ENCODE measurements at places on chromosomes 4 and X.

GRCh38 chr4:123449780-123450179 lies 53.2 kb downstream of the SPRY1 start:
- DNase-seq, result no peak

DNA sequence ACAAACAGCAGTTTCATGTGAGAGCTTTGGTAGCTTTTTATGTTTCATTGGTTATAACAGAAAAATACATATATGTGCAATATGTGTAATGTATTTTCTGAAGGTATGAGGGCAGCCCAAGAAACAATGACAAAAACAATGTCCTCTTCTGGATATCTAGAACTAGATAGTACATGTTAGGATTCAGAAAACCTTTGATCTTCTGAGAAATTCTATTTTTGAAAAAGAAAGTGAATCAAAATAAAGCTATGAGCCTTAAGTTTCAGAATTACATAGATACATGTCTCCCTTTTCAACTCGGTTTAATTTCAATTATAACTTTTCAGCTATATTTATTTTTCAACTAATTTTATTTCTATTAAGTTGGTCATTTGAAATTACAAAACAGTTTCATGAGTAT lies 131.9 kb downstream of the REELD1 start:
- DNase-seq, result no peak

- DNase-seq, result no peak
Observed at GRCh38 chr4:15753786-15754185, 24.3 kb upstream of the CD38 start.

GRCh38 chr4:27844376-27844775 lies 983.7 kb downstream of the STIM2 start:
- DNase-seq, result no peak

DNA sequence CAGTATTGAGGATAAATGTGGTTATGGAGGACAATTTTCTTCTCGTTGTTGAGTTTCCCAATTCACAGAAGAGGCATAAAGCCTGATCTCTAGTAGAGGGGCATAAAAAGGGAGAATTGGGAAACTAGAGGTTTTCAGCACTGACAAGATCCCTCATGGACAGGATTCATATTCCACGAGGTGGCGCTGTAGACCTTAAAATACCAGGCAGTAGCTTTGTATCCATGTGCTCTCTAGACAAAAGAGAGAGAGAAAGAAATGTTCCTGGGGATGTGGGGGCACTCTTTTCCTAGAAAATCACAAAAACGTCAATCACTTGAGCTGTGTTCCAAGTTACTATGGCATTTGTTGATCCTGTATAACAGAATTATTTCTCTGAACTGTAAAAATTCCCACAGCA lies 128.3 kb downstream of the MAGEE1 start:
- DNase-seq, result peak; percentile 1

DNA sequence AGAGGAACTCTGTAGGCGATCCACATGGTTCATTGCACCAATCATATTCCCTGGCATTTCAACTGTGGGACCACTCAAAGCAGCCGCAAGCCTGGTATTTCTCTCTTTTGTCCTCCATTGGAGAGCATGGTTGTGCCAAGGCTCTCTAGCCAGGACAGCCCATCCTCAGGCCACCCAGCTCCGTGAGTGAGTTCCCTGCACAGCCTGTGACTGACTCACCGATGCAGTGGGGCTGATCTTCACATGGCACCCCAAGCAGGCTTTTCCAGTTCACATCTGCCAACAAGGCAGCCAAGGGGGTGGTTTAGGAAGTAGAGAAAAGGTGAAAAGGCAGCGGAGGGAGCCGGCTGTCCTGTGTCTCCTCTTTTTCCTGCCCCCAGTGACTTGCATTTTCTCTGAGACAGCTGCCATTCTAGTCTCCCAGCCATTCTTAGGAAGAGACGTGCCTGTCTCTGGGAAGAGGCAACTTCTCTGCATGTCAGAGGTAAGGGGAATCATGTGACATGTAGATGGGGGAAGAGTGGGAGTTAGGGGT lies 69.2 kb downstream of the MID1IP1 start:
- DNase-seq, result no peak

DNA sequence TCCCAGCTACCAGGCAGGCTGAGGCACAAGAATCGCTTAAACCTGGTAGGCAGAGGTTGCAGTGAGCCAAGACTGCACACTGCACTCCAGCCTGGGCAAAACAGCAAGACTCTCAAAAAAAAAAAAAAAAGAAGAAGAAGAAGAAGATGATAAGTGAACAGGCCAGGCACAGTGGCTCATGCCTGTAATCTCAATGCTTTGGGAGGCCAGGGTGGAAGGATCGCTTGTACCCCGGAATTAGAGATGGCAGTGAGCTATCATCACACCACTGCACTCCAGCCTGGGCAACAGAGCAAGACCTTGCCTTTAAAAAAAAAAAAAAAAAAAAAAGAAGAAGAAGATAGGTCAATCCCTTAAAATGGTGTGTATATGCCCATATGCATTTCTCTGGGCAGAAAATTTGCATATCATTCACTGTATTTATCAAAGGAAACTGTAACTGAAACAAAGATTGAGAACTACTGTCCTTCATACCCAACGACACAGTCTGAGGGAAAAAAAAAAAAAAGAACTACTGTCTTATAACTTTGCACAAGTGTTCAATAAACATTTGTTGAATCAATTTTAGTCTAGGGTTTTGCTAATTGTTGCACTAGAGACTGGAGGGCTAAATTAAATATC lies 2.3 kb downstream of the RFC1 start:
- no peak for DNase-seq

DNA sequence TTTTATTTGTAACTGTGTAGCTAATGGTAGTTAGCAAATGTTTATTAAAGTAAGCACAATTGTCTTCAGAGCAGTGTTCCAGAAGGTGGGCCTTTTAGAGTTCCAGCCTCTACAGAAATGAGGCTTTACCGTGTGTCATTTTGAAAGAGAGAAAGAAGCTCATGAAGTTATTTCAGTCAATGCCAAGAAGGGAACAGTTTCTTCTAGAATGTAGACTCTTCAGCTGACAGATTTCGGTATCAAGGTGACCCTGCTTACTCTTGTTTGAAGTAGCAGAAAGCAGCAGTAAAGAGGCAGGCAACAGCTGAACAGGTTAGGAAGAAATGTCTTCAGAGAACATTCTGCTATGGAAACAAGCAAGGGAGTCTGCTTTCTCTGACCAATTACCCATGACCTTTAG lies 93.6 kb downstream of the TASL start:
- DNase-seq, result no peak

DNA sequence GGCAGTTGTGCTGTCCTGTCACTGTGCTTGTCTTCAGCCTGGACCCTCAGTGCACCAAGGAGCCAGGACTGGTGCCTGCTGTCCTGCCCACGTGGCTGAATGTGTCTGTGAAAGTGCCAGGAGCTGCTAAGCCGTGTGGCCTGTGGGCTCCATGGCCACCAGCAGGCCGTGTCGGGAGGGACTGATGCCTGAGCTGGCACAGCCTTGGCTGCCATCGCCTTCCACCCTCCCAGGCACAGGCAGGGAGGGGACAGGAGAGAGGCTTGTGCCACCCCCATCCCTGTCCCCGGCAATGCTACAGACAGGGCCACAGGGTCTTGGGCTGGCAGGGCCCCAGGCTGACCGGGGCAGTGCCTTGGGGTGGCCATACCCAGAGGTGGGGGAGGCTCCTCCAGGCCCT lies 24.8 kb downstream of the DOK7 start:
- DNase-seq, result no peak

Data from stimulated activated CD4-positive, alpha-beta T cell treated with anti-CD3 and anti-CD28 coated beads, Interleukin-4, amount 100 ng/mL, for 4 hours (primary cell).